ENCODE measurements at places on chromosomes 5 and 9.

GRCh38 chr5:32779754-32780415 is 68.8 kb downstream of the NPR3 start:
- no peak for DNase-seq

DNA sequence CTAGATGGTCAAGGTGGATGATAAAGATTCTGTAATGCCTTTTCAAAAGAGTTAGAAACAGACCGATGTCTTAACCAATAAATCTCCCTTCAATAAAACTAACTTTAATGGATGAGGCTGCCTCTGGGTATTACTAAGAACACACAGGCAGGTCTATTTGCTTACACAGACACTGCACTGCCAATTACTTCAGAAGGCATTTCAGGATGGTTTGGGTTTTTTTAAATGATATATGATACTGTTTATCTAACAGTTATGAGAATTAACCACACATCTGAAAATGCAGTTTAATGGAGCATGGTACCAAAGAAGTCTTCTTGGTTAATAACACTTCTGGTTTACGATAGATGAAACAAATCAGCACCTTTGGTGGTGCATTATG is 367.9 kb upstream of the GRAMD2B start:
- no peak for DNase-seq

DNA sequence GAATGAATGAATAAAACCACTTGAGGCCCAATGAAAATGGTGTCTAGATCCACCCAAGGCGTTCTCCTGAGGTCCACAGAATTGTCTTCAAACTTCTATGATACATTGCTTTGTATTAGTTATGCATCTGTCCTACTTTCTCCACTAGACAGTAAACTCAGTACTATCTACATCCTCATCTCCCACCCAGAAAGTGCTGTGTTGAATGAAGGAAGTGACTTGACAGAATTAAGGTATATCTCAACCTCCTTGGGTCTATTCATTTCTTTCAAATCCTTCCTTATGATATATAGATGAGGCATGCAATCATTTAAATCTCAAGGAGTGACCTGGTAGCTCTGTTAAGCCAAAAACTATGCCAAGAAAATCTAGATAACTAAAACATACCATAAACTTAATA is 15.7 kb upstream of the PDCL start:
- DNase-seq, result no peak

- DNase-seq, result peak; percentile 7
These were observed 9.0 kb upstream of the PHF2 start for GRCh38 chr9:93567271-93567959.

DNA sequence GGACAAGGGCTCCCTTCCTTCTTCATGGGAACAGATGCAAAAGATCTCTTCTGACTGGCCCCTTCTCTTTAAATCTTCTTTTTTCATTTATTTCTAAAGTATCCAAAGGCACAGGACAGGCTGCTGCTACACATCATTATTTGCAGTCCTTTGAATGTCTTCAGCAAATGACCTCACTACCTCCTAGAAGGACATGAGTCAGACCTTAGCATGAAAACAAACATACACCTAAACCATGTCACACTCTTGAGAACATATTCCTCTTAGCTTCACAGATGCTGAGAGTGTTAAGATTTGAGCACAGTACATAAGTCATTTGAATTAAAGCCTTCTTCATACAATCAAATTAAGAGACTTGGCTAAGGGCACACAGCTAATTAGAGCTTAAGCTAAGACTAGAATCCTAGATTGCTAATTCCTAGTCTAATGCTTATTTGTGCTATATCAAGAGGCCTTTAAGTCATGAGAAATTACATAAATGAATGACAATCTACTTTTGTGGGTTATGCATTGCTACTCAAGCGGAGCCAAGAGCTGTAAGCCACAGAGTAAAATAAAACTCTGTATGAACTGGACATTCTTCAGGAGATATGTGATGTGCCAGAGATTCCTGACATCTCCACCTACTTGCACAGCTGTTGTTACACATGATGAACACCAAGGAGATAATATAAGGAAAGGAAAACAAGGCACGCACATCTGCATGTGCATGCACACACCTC is 109.1 kb upstream of the PTGER4 start:
- no peak for DNase-seq

- DNase-seq, result no peak
These were observed 72.4 kb upstream of the LHFPL2 start for GRCh38 chr5:78720997-78721396.
